ENCODE measurements at places on chromosomes 6 and 20. TPM values are rescaled to one million over a fixed set of nuclear protein-coding genes. Genes with fewer than 3 reads are reported as not detected.

The TMEM217 gene
- total RNA-seq = 0.33 TPM

The TSHZ2 gene
- not detected for total RNA-seq

The VSTM2L gene
- 4.5 TPM for total RNA-seq

The SYCP2 gene
- 0.34 TPM for total RNA-seq

Measured in melanocyte of skin (primary cell).